ENCODE measurements at places on chromosomes 2 and 18.

DNA sequence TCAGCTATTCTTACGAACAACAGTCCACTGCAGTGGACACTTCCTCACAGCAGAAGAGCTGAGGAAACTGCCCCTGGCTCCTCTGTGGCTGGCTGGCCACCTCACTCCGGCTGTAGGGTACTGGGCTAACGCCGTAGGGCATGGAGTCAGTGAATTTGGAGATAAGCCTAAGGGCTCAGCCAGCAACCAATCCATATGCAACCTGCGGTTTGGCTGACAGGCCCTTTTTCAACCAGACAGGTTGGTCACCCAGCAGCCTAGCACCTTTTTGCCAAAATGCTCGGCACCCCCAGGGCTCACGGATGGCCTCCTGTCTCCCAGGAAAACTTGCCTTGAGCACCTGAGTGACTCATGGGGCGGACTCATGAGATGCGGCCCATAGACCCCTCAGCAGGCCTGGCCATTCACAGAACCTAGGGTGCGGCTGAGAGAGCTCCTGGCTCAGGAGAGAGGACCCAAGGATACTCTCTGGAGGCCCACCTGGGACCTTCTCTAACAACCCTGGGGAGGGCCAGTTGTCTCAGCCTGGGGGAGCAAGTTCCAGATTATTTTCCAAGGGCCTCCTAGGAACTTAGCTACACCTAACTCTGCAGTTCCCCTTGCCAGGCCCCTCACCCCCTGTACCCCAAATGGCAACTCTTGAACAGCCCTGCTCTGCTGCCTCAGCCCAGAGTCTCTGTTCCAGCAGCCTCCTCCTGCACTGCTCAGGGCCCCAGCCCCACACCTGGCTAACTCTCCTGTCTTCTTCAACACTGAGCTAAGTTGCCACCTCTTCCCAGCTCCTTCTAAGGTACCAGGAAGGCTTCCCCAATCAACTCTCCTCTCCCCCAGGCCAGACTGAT lies 252.1 kb downstream of the CYP26B1 start:
- DNase-seq, result peak; percentile 1

GRCh38 chr2:108367561-108368175 lies 10.1 kb upstream of the SULT1C4 start:
- DNase-seq, result no peak

- no peak for DNase-seq
Measured at GRCh38 chr2:242020196-242021004, 150.9 kb downstream of the RTP5 start.

DNA sequence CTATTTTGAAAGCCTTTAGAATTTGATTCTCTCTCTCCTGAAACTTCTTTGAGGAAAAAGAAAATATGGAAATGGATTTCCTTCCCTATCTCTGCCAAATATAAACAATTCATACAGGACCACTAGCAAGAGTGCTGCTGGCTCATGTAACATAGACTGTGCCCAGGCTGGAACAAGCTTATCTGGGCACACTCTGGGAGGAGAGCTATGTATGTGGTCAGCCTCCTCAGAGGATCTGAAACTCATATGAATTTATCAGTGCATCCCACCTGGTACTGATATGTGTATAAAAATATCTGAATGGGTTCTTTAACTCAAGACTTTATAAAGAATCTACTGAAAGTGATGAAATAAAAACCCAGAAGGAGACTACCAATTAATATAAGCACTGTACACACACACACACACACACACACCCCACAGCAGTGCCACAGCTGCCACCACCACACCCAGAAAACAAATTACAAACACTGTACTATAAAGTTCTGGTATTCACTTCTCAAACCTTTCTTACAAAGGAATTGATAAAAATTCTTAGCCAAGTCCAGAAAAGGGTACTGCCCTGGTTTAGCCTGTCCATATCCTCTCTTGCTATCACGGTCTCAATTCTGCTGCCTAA lies 115.6 kb downstream of the IRS1 start:
- no peak for DNase-seq

GRCh38 chr2:104857262-104858005 lies 3.5 kb downstream of the POU3F3 start:
- no peak for DNase-seq

GRCh38 chr2:176093145-176093897 lies 800 bp downstream of the HOXD13 start:
- DNase-seq, result peak; percentile 69

DNA sequence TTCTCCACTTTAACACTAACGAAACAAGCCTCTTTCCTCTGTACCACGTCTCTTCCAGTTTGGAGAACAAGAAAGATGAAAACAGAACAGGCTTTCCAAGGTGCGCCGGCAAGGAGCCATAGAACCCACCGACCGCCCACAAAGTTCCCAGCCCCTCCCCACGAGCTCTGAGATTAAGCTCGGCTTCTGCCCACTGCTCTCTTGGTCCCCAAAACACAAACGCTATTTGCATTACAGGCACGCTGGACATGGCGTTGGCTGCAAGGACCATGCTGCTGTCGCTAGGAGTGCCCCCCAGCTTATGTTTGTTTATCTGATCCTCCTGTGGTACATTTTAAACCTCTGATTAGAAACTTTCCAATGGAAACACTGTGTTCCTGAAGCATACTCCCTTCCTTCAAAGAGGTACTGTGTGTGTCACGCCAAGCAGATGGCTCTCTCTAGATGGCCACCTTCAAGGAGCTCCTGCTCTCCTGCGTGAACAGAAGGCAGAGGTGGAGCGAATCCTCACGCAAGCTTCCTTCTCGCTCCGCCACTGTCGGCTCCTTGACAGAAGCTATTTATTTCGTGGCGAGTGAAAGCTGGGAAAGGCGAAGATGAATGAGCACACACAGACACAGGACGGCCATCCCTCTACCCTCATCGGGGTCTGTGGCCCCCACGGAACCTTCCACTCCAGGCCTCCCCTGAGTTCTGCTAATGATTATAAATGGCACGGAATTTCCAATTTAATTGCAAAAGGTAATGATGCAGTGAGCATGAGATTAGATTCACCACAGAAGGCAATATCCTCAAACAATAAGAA lies 166.2 kb downstream of the EIPR1 start:
- DNase-seq, result no peak

- DNase-seq, result no peak
Measured at GRCh38 chr2:147679955-147680531, 164.8 kb upstream of the ACVR2A start.

- no peak for DNase-seq
Measured at GRCh38 chr2:158099716-158100115, 2.0 kb upstream of the UPP2 start.

DNA sequence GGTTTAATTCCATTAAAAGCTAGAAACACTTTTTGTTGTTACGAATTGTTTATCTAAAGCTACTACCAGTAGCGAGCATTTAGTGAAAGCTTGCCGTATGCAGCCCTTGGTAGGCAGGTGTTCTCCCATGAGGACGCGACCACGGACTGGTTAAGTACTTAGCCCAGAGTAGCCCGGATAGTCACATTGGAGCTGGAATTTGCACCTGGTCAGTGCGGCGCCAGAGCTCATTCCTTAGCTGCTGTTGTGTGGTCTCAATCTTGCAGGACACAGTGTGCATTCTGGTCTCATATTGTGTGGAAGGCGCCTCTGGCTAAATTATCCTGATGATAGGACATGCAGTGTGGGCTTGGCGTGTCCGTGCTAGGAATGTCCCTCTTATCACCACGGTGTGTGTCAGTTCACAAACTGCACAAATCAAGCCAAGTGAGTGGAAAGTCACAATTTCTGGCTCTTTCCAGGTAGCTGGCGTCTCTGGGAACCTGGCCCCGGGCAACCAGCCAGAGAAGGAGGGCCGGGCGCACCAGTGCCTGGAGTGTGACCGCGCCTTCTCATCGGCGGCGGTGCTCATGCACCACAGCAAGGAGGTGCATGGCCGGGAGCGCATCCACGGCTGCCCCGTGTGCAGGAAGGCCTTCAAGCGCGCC lies 133.3 kb downstream of the ZNF236 start:
- DNase-seq, result peak; percentile 52

DNA sequence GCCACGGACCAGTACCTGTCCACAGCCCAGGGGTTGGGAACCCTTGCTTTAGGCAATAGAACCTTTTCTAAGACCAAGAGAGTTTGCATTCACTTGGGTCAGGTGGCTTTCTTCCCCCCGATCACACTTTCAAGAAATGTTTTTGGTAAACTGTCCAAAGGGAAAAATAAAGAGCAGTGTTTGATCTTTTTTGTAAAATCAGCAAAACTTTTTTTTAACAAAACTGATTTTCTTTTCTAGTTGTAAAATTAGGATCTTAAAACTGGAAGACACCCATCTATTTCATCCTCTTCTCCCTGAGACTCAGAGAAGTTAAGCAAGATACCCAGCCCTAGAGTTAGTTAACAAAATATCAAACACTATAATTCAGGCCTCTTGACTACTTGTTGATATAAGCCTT lies 6.1 kb upstream of the SESTD1 start:
- DNase-seq, result no peak

GRCh38 chr2:83565181-83565580 lies 893.9 kb downstream of the SUCLG1 start:
- no peak for DNase-seq

DNA sequence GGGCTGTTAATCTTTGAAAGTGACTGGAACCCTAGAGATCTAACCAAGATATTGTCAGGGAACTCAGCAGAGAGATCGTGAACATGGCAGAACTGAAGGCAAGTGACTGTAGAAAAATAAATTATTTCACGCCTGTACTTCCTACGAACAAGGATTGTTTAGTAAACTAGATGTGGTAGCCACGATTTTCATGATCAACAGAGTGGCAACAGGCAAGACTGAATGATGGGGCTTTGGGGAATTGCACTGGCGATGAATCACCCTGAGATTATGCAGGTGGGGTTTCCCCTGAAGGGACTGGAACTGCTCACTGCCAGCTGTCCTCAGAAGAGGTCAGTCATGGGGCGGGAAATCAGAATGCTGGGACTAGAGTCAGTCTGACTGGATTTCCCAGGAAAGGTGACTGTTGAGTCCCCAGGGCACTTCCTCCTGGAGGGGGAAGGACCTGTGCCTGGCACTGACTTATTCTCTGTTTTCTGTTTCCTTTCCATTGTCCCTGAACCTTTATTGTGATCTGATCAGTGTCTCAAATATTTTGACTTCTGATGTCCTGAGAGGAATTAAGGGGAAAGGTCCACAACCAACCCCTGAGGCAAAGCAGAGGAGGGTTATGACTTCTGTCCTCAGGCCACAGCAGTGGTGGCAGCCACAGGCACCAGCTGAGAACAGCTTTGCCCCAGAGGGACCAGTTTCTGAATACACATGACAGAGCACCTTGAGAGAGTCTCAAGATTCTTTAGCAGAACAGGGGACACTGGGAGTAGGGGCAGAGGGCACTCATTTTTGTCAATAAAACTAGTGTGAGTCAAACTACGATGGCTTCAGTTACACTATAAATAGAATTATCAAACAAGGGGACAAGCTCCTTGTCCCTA lies 70.0 kb downstream of the NAB1 start:
- peak; percentile 90 for DNase-seq

DNA sequence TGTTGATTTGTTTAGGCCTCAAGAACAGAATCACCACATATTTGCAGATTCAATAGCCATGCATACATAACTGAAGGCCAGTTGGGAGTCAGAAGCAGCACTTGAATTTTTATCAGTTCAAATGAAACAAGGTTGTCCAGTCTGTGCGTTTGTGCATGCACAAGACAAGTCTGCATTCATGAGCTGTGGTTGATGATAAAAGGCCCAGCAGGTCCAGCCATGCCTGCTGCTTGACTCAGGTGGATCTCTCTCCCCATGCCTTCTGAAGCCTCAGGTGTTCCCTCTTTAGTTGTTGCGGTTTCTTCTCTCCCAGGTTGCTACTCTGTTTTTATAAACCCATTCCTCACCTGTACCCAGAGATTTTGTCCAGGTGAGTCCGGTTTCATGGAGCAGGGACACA lies 124.5 kb downstream of the CCDC102B start:
- no peak for DNase-seq
